Activated CD4-positive, CD25-positive, alpha-beta regulatory T cell treated with anti-CD3 and anti-CD28 coated beads, Interleukin-2, amount 50 U/mL, for 72 hours (primary cell): ENCODE measurements at places on chromosomes 1 and 21.
A peak's percentile ranks its signal among the peaks of the same experiment; 100 is the strongest.

DNA sequence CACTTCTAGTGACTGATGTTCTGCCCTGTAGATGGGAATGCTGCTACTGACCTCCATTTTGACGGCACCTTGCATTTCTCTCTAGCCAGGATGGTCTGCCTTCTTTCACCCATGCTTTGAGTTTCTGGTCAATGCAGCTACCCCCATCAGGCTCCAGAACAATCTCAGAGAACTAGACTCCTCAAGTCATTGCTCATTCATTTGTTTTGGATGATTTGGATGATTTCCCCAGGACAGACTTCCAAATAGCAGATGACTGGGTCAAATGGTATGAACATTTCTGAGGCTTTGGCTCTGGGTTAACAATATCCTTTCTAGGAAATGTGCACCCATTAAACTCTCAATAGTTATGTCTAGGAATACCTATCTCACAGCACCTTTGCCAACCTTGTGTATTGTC, 63.9 kb downstream of the CSMD2 start:
- no peak for DNase-seq

DNA sequence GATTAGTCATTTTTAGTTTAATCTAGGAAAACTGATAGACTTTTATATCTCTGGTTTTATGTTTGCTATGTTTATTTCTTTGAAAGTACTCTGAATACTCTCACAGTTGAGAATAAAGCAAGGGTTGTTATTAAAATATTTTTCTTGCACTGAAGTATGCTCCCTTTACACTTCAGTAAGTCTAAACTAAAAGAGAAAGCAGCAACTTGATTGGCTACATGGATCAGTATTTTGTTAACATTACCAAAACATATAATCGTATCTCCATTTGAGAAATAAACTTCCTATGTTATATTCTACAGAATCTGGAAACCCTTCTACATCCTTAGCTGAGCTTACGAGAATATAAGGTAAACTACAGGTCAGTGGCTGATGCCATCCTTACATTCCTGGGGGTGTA, 149.5 kb upstream of the HP1BP3 start:
- no peak for DNase-seq

DNA sequence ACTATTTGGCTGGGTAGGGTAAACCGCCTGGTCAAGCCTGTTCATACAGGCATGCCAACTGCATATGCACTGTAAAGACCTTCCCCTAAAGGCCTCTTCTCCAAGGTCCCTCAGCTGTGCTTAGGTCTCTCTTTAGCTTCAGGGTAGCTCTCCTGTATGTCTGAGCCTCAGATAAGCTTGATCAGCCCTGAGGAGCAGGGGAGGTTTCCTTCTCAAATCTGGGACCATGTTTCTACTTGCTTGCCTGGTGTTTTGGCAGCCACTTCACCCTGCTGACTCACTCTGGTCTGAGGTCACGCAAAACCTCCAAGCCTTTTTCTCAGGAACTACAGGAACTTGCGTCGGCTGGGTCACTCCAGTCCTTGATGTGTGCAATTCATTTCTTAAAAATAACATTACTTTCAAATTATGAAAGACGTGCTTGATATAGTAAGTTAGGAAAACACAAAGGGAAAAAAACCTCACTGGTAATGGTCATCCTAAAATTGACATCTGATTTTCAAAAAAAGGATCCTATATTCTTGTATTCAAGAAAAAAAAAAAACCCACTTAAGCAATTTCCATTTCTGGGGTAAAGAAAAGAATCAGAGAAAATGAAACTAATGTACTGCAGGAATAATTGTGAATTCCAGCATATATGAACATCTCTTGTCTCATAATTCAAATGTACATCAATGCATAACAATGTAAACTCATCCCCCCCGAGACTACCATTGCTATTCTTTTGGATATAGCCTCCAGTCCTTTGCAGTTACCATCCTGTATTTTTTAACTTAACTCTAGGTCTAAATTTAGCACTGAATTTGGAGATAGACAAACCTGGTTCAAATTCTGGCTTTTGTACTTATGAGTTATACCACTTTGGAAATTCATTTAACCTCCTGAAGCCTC, 24.8 kb upstream of the RNF19B start:
- no peak for DNase-seq

DNA sequence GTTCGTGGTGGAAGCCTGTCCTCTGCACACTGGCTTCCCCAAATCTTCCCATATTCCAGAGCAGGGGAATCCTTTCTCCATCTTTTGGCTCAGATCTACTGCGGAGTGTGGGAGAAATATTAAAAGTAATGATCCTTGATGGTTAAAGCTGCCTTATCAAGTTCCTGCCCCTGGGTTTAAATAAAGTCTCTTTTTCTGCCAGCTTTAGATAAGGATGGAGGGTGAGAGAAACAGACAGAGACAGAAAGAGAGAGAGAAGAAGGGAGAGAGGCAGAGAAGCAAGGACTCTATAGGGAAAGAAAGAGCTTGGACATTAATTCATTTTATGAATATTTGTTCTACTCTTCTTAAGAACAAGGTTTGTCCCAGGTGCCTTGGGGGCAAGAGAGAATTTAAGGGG, 98.0 kb downstream of the KCNJ15 start:
- DNase-seq, result no peak

DNA sequence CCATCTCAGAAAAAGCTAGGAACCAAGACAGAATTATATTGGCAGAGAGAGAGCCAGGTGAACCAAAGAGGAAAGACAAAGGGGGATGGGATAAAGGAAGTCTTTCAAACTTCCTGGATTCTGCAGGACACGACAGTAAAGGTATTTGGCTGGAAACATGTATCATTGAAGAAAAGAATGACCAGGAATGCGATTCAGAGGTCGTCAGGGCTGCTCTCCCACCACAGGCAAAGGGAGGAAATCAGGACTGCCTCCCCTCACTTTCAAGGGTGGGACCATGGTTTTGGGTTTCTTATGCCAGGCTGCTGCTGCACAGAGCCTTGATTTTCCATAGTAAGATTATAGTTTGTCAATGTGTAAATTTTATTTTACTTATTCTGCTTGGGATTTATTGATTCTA, 848.8 kb downstream of the BRINP3 start:
- no peak for DNase-seq

DNA sequence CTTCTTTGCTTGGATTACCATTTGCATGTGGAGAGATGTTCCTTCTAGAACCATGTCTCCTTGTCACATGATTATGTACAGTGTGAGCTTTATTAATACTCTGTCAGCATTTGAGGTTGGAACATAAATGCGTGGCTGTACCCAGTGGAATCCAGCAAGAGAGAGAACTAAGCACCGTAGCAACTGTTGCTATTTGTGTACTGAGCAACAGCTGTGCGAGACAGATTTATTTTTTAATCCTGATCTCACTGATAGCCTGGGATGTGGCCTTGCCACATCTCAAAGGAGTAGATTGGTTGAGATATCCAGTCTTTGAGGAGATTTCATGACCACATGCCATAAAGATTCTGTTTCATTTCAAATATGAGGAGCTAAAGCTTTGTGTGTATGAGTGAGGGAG, 43.4 kb downstream of the KIF1B start:
- no peak for DNase-seq

DNA sequence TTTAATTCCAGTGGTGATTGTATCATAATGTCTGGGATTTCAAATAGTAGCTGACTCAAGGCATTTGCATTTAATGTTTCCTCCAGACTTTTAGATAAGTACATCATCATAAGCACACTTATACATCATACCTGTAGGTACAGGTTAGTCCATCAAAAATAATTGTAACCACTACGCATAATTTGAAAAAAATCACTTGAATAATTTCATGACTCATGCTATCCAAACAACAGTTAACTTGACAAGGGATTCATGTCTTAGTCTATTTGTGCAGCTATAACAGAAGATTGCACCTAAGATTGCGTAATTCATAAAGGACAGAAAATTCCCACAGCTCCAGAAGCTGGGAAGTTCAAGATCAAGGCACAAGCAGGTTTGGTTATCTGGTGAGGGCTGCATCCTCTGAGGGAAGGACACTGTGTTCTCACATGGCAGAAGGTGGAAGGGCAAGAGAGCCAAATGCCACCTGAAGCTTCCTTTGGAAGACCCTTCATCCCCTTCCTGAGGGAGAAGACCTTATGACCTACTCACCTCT, 801.7 kb upstream of the BRINP3 start:
- DNase-seq, result no peak

DNA sequence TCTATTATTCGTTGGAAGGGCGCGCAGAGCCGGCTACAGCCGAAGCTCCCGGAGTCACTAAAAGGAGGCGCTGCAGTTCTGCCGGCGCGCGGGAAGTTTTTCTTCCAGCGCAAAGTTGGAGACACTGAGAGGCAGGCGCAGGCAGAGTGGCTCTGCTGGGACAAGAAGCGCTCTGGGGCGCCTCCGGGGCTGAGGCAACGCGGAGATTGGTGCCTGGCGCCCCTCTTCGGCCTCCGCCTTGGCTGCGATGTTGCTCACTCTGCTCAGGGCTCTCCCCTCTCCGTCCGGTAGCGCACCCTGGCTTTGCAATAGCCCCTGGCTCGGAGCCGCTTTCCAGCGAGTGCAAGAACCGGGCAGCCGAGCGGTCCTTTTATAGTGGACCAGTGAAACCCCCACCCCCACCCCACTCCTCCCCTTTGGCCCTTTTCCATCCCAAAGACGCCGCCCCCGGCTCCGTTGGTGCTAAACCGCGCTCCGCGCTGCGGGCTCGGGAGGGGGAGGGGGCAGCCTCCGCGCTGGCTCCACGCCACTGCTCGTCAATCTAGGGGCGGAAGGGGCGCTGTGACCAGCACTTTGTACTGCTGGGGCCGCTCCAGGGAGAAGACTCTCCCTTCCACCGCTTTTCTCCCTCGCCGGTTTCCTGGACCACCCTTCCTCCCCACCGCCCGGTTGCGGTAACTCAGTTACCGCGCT, at the start of gene ADAMTS1:
TSS of gene ADAMTS1 (minus strand) at position 344 of the 693 bp plus-strand sequence. CDS start 455 bp downstream, outside the sequence.
- DNase-seq, result no peak

GRCh38 chr1:215380566-215380965, 186.5 kb upstream of the KCTD3 start:
- no peak for DNase-seq

DNA sequence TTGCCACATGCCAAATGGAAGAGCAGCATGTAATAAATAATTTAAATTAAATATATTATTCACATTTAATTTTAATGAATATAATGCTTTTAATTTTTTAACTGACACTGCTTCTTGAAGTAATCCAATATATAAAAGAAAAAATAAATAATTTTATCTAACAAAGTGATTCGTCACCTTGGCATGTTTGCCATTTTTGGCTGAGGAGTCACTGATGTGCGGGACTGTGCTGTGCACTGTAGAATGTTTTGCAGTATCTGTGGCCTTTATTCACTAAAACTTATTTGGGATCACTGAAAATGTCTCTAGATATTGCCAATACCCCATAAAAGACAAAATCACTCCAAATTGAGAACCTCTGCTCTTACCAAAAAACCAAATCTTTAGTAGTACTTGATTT, 807.8 kb downstream of the BRINP3 start:
- DNase-seq, result no peak

DNA sequence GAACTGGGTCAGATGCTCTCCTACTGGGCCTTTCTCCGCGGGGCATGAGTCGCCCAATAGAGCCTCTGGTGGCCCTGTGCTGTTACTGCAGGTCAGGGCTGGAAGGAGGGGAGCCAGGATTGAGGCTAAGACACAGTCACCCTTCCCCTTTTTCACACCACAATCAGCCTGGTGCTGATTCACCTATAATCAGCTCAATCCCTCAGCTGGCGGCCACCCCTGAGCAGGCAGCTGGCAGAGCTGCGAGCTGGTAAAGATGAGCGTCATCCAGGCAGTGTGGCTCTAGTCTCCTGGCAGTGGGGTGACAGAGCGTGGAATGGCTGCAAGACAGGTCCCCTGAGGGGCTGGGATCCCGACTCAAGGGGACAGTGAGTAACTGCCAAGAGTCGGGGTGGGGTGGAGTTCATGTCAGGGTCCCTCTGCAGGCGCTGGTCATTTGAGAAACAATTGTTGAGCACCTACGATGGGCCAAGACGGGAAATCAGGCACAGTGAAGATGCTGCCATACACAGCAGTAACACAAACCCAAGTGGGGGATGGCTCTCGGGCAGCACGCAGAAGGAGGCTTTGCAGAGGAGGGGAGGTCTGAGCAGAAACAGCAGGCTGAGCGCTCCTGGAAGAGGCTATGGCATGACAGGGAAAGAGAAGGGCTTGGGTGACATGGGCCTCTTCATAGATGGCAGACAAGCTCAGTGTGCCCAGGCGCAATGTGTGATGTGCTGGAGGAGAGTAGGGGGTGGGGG, 21.8 kb downstream of the ATF3 start:
- peak; percentile 63 for DNase-seq

- DNase-seq, result peak; percentile 45
Observed at GRCh38 chr1:77282187-77282865, 507 bp downstream of the AK5 start.

- DNase-seq, result peak; percentile 13
Observed at GRCh38 chr1:22328331-22329147, 123.1 kb upstream of the ZBTB40 start.

GRCh38 chr1:225650179-225650578, 2.7 kb downstream of the ENAH start:
- DNase-seq, result no peak

GRCh38 chr1:31356427-31356826, 16.4 kb downstream of the FABP3 start:
- no peak for DNase-seq

- DNase-seq, result no peak
Observed at GRCh38 chr1:107464827-107465226, 324.0 kb downstream of the NTNG1 start.
